ENCODE measurements at places on chromosomes 7 and 10.
A peak's percentile ranks its signal among the peaks of the same experiment; 100 is the strongest.

DNA sequence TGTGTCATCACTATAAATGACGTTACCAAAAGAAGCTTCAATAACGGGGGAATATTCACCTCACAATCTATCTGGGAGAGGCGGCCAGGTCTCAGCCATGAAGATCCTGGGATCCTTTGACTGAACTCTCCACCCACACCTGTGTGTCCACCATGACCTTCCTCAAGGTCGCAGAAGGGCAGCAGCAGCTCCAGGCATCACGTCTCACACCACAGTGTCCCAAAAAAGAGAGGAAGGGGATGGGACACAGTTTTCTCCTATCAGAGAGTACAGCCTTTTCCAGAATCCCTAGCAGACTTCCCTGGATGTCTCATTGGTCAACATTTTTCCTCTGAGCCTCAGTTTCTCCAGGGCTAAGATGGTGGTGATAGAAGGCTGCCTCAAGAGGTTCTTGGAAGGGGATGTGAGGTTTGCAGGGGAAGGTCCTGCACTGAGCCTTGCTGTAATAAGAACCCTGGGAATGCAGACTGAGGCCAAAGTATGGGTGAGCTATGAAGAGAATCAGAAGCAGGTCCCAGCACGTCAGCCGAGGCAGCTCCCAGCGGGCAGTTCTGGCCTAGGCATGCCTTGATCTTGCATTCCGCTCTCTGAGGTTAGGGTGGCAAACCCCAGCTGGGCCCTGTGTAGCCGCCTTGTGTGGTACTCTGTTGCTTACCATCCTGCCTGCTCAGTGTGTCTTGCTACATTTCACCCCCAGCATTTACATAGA, 63.8 kb downstream of the COL26A1 start:
- no peak overlapping the region for H3K4me3 ChIP-seq
- H3K27ac ChIP-seq, result no peak overlapping the region
- H3K27me3 ChIP-seq, result no peaks in the 10 kb centered on the region

GRCh38 chr7:2005786-2006185, 227.0 kb downstream of the MAD1L1 start:
- peaks cover 4% of the 10 kb centered on the region for H3K4me1 ChIP-seq
- peak; percentile 0 for DNase-seq
- H3K27me3 ChIP-seq, result no peaks in the 10 kb centered on the region
- H3K36me3 ChIP-seq, result no peaks in the 10 kb centered on the region

GRCh38 chr10:102121739-102122372, 1.7 kb upstream of the LDB1 start:
- no peaks in the 10 kb centered on the region for H3K27me3 ChIP-seq
- peak; percentile 47 for DNase-seq
- no peaks in the 10 kb centered on the region for H3K36me3 ChIP-seq
- H3K4me3 ChIP-seq, result no peak overlapping the region

- no peak for DNase-seq
- no peak overlapping the region for H3K27ac ChIP-seq
- H3K4me3 ChIP-seq, result no peak overlapping the region
Observed at GRCh38 chr7:120825576-120825975, 32.4 kb downstream of the TSPAN12 start.

- H3K4me1 ChIP-seq, result no peaks in the 10 kb centered on the region
- H3K36me3 ChIP-seq, result no peaks in the 10 kb centered on the region
- H3K27me3 ChIP-seq, result no peaks in the 10 kb centered on the region
- DNase-seq, result no peak
- H3K27ac ChIP-seq, result no peak overlapping the region
- no peak overlapping the region for H3K4me3 ChIP-seq
Observed at GRCh38 chr7:20839987-20840386, 53.3 kb upstream of the SP8 start.

- no peak for DNase-seq
- no peaks in the 10 kb centered on the region for H3K27me3 ChIP-seq
- H3K4me1 ChIP-seq, result no peaks in the 10 kb centered on the region
- no peaks in the 10 kb centered on the region for H3K36me3 ChIP-seq
- no peak overlapping the region for H3K4me3 ChIP-seq
- no peak overlapping the region for H3K27ac ChIP-seq
Observed at GRCh38 chr7:114229246-114229645, 185.4 kb upstream of the FOXP2 start.

DNA sequence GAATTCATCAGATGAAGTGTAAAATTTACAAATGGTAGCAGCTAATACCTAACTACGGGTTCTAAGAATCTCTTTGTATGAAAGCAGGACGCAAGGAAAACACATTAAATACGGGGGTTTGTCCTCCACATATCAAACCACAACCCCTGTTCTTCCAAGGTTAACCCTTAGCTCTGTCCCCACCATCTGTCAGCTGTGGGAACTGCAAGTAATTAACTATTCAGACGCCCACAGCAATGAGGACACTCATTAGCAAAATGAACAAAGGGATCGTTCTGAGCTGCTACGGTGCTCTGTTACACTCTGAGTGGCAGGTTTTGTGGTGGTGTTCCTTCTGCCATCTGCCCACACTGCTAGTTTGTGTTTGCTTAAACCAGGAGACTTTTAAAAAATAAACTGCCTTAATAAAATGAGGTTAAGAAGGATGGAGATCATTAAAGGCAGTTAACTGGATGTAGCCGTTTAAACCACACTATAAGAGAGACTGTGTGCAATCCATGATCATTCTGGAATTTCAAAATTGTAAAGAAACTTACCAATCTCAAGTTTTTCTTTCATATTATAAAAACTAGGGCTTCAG, 51.4 kb downstream of the C10orf67 start:
- no peaks in the 10 kb centered on the region for H3K36me3 ChIP-seq
- no peaks in the 10 kb centered on the region for H3K4me1 ChIP-seq
- no peaks in the 10 kb centered on the region for H3K27me3 ChIP-seq

- no peak overlapping the region for H3K27ac ChIP-seq
- no peak overlapping the region for H3K4me3 ChIP-seq
- DNase-seq, result peak; percentile 34
- H3K27me3 ChIP-seq, result no peaks in the 10 kb centered on the region
Observed at GRCh38 chr10:16891375-16892313, 74.4 kb upstream of the RSU1 start.

DNA sequence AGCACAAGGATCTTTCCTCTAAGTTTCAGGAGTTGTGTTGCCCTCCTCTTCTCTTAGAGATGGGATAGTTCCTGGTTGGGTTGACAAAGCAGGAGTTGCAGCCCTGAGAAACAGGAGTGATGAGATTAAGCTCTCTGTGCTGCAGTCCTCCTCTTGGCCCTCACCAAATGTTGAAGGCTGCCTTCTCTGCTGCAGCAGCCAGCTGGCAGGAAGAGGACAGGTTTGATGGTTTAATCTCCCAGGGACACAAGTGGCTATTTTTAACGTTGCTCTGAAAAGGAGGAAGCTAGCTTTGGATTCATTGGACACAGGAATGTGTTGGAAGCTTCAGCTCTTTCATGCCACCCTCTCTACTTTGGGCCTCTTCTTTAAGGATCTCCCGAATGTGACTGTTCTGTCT, 9.4 kb downstream of the STRIP2 start:
- H3K27ac ChIP-seq, result no peak overlapping the region
- H3K27me3 ChIP-seq, result no peaks in the 10 kb centered on the region
- no peaks in the 10 kb centered on the region for H3K4me1 ChIP-seq
- no peak for DNase-seq
- no peaks in the 10 kb centered on the region for H3K36me3 ChIP-seq
- no peak overlapping the region for H3K4me3 ChIP-seq

GRCh38 chr7:38550836-38551235, 80.3 kb downstream of the AMPH start:
- H3K4me3 ChIP-seq, result no peak overlapping the region
- no peaks in the 10 kb centered on the region for H3K4me1 ChIP-seq
- no peaks in the 10 kb centered on the region for H3K36me3 ChIP-seq
- no peak for DNase-seq

DNA sequence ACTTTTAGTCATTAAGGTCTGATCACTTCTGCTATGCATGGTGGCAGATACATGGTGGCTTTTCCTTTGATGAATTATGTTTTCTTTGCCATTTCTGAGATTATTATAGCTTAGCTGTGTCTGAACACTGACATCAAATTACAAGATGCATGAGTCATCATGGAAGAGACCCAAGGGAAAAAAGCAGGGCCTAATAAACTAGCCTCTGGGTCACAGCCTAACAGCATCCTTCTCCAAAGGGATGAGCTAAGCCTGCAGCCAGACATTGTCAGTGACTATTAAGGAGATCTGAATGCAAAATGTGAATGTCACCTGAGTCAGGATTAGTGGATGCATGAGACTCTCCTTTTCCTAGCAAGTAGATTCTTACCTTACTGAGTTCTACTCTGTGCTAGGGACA, 19.1 kb upstream of the OGDHL start:
- no peak overlapping the region for H3K27ac ChIP-seq
- no peaks in the 10 kb centered on the region for H3K36me3 ChIP-seq
- H3K4me3 ChIP-seq, result no peak overlapping the region

DNA sequence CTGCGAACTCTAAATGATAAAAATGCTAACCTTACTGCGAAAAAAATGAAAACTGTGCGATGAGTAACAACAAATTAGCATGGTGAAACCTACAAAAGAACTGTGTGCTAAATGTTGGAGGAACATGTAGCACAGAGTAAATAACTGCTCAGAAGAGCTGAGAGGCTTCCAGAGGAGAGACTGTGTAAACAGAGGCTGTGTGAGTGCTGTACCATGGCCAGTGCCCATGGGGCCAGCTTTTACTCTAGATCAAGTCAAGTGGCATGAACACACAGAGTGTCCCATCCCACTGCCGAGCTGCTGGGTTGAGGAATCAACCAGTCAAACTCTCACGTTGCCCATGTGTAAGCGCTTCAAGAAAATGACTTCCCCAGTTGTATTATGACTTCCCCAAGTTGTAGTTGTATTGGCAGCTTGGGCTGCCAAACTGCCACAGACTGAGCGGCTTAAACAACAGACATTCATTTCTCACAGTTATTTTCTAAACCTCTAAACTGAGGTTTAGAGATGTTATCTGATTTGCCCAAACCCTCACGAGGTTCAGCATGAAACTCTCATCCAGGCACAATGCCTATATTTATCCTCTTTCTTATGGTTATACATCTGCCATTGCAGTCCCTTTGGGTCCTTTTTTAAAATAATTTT, 270.7 kb downstream of the ABCA13 start:
- no peaks in the 10 kb centered on the region for H3K27me3 ChIP-seq
- H3K27ac ChIP-seq, result no peak overlapping the region
- H3K36me3 ChIP-seq, result no peaks in the 10 kb centered on the region
- H3K4me3 ChIP-seq, result no peak overlapping the region

GRCh38 chr10:28858646-28859045, 181.3 kb downstream of the BAMBI start:
- DNase-seq, result no peak
- H3K27ac ChIP-seq, result no peak overlapping the region
- H3K36me3 ChIP-seq, result no peaks in the 10 kb centered on the region

GRCh38 chr10:116796910-116797513, 52.3 kb upstream of the ENO4 start:
- DNase-seq, result peak; percentile 65
- no peaks in the 10 kb centered on the region for H3K27me3 ChIP-seq
- H3K4me3 ChIP-seq, result no peak overlapping the region
- H3K27ac ChIP-seq, result no peak overlapping the region
- no peaks in the 10 kb centered on the region for H3K4me1 ChIP-seq

DNA sequence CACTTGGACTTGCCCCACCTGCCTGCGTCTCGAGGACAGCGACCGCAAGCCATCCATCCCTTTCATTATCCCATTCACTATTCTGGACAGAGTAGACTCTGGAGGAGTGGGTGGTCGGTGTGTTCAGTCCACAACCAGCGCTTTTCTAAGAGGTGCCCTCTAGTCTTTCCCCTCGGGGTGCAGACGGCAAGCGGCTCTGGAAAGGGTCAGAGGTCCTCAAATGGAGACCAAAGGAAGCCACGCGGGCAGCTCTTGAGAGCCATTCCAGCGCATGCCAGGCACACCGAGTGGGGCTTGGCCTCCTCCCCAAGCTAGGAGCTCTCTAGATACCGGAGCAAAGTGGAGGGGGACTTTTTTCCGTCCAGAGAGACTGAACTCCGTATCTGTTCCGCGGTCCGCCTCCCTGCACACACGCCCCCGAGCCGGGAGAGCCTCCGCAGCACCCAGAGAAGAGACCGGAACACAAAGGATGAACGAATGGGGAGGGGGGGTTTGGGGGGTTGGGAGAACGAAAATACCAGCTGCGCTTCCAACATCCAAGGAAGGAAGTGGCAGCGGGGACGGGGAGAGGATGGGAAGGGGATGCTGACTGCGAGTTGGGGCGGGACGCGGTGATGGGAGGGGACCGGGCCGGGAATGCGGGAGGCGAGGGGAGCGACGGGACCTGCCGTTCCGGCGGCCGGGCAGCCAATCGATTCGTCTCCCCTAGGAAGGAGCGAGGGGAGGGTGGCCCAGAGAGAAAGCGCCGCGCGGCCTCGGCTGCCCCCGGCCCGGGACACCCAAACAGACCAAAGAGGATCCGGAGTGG, 515 bp downstream of the GSDME start:
- H3K4me3 ChIP-seq, result peak overlapping the region; percentile 49
- H3K4me1 ChIP-seq, result peaks cover 5% of the 10 kb centered on the region
- no peaks in the 10 kb centered on the region for H3K36me3 ChIP-seq
- no peaks in the 10 kb centered on the region for H3K27me3 ChIP-seq
- peak overlapping the region; percentile 64 for H3K27ac ChIP-seq

DNA sequence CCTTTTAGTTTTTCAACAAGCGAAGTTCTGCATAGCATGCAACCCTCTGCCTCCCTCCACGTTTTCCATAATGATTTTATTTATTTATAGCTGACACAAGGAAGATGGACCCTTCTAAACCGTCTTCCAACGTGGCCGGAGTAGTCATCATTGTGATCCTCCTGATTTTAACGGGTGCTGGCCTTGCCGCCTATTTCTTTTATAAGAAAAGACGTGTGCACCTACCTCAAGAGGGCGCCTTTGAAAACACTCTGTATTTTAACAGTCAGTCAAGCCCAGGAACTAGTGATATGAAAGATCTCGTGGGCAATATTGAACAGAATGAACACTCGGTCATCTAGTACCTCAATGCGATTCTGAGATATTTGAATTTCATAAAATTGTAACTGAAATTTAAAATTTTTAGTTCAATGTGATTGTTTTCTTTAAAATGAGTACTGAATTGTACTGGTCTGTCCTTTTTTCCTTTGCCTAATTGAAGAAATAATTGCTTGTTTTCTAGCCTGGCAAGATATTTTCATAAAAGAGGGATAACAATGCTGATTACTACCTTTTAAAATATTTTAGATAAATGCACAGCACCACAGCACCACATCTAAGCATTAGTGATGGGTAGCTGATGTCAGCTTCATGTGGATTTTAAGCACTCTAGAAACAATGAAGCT, 41.5 kb upstream of the SLC39A12 start:
- no peak overlapping the region for H3K27ac ChIP-seq
- no peak overlapping the region for H3K4me3 ChIP-seq
- no peaks in the 10 kb centered on the region for H3K27me3 ChIP-seq
- H3K36me3 ChIP-seq, result no peaks in the 10 kb centered on the region
- H3K4me1 ChIP-seq, result no peaks in the 10 kb centered on the region
- DNase-seq, result peak; percentile 63

DNA sequence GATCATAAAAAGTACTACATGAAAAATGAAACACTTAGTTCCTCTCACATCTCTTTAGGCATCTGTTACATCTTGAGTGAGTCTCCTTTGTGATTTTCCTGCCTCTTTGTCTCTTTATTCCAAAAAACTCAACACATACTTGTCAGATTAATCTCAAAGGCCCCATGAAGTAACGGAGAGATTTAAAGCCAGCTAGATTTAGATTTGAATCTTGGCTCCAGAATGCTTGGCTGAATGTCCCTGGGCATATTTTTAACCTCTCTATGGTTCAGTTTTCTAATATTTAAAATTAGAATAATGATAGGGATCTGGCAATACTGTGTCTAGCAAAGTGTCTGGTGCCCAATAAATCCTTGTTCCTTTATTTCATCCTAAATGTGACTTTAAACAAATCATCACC, 140.0 kb downstream of the DGKB start:
- H3K27me3 ChIP-seq, result no peaks in the 10 kb centered on the region
- H3K4me3 ChIP-seq, result no peak overlapping the region
- no peaks in the 10 kb centered on the region for H3K36me3 ChIP-seq
- no peaks in the 10 kb centered on the region for H3K4me1 ChIP-seq
- H3K27ac ChIP-seq, result no peak overlapping the region

Measured in thyroid gland (tissue), 4 donors.